Activated B cell treated with CpG ODN at 0.5 μM for 24 hours (primary cell): ENCODE measurements at places on chromosomes 12 and 14. TPM values are rescaled to one million over a fixed set of nuclear protein-coding genes. Genes with fewer than 3 reads are reported as not detected.
A peak's percentile ranks its signal among the peaks of the same experiment; 100 is the strongest.

DNA sequence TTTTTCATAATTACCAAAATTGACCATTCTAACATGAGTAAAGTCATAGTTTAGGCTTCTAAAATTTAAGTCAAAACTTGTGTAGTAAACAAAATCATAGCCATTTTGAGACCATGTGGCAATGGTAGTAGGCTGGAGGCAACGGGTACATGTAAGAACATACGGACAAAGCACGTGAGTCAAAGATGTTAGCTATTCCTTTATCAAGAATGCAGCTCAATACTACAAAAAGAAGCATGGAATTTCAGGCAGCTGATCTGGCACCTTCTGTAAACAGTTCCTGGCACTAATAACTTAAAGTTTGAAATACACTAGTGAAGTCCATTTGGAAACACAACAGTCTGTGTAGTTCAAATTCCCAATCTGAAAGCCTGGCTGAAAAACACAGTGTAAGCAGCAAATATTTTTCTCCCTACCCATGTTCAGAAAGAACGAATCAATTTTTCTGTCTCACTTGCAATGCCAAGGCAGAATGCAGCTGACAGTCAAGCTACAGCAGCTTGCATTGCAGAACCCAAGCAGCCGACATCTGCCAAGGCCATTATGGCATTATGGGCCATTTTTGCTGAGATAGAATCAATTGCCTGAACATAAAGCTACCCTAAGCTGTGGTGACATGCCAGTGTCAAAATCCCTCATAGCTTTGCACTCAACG is 29.3 kb downstream of the MYF5 start:
- H3K4me3 ChIP-seq, result no peak overlapping the region
- DNase-seq, result no peak
- no peak overlapping the region for H3K27ac ChIP-seq

RND1 gene
- 4.9 and 5.9 TPM in 2 replicates for total RNA-seq

C12orf50 gene
- 0.07 and 0.12 TPM in 2 replicates for total RNA-seq

DNA sequence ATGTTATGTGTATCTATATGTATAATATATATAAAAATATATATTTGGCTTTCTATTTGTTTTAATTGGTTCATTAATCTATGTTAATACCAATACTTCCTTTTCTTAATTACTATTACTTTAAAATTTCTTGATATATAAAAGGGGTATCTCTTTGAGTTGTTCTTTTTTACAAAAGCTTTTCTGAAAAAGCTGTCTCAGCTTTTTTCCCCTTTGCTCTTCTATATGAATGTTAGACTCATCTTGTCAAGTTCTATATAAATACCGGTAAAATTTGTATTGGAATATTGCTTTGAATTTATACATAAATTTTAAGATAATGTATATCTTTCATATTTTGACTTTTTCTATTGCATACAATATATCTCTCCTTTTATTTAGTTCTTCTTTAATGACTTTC is 139.8 kb upstream of the FOXG1 start:
- H3K36me3 ChIP-seq, result no peaks in the 10 kb centered on the region
- H3K27ac ChIP-seq, result no peak overlapping the region
- no peaks in the 10 kb centered on the region for H3K4me1 ChIP-seq
- H3K27me3 ChIP-seq, result no peaks in the 10 kb centered on the region

- peak overlapping the region; percentile 94 for H3K4me3 ChIP-seq
- H3K4me1 ChIP-seq, result peaks cover 13% of the 10 kb centered on the region
- H3K27ac ChIP-seq, result peak overlapping the region; percentile 68
- DNase-seq, result no peak
These were observed 996 bp downstream of the SSPN start for GRCh38 chr12:26196421-26196716.

- H3K36me3 ChIP-seq, result no peaks in the 10 kb centered on the region
- no peak overlapping the region for H3K27ac ChIP-seq
- no peaks in the 10 kb centered on the region for H3K4me1 ChIP-seq
- DNase-seq, result no peak
- peaks cover 2% of the 10 kb centered on the region for H3K27me3 ChIP-seq
- no peak overlapping the region for H3K4me3 ChIP-seq
These were observed 477.1 kb upstream of the CCDC196 start for GRCh38 chr14:66009089-66009488.

OASL gene
- 0.86 and 1.4 TPM in 2 replicates for total RNA-seq

TSPAN19 gene
- not detected in 2 replicates for total RNA-seq

- H3K27me3 ChIP-seq, result no peaks in the 10 kb centered on the region
- H3K27ac ChIP-seq, result no peak overlapping the region
- no peaks in the 10 kb centered on the region for H3K4me1 ChIP-seq
- no peaks in the 10 kb centered on the region for H3K36me3 ChIP-seq
These were observed 1022.5 kb downstream of the BCL11B start for GRCh38 chr14:98249476-98249875.

TMEM132C gene
- not detected in 2 replicates for total RNA-seq

DNA sequence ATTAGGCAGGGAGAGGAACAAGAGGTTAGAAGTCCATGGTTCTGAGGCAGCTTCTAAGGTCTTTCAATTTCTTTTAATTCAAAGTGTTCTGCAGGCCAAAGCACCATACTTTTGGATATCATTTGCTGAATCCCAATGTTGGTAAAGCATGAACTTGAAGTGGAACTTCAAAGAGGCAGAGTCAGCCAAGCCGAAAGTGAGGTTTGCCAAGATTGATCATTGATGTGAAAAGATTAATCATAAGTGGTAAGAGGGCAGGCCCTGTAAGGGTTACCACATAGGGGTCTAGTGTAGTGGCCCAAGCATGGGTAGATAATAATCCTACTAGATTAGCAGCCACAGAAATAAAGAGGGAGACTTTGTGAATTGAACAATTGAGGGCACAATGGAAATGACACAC is 191.7 kb upstream of the DIO2 start:
- no peaks in the 10 kb centered on the region for H3K27me3 ChIP-seq
- no peak overlapping the region for H3K27ac ChIP-seq
- no peaks in the 10 kb centered on the region for H3K36me3 ChIP-seq
- H3K4me1 ChIP-seq, result no peaks in the 10 kb centered on the region

KRT6C gene
- total RNA-seq, result not detected in 2 replicates

DNA sequence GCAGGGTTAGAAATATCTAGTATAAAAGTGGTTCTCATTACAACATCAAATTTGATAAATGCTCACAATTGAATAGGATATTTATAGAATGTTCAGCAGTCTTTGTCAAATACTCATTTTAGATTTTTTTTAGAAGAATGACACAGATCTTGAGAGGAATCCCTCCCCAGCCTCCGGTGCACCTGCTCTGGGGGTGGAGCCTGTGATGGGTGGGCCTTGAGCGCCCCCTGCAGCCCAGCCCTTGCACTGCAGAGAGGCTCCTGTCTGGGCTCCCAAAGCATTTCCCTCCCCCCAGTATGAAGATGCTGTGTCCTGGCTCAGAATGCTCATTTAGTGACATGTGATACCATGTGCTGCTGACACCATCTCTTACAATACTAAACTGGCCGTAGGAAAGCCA is 792.3 kb downstream of the TMEM121 start:
- peaks cover 1% of the 10 kb centered on the region for H3K4me1 ChIP-seq
- no peaks in the 10 kb centered on the region for H3K36me3 ChIP-seq
- DNase-seq, result peak; percentile 29

DNA sequence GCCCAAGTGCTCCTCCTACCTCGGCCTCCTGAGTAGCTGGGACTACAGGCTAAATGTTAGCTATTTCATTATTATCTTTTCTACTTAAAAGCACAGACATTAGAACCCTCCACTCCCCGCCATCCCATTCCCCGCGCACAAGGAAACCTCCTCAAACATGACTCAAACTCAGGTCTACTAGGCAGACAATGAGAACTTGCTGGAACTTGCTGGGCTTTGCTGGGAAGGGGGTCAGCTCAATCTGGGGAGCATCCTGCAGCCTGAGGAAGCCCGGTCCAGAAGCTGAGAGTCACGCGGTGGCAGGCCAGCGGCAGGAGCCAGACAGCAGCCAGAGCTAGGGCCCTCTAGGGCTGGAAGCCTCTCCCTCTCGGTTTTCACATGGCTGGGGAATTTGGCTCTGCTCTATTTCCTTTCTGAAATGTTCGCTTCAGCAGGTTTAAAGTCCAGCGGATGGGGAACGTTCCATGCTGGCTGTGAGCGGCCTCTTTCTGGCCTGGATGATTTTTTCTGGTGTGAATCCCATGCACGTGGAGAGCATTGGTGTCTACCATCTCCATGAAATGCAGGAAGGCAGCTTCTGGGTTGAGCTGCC is 68.5 kb downstream of the SLC6A12 start:
- DNase-seq, result no peak
- H3K4me1 ChIP-seq, result peaks cover 6% of the 10 kb centered on the region
- H3K27me3 ChIP-seq, result peaks cover 16% of the 10 kb centered on the region
- no peaks in the 10 kb centered on the region for H3K36me3 ChIP-seq
- no peak overlapping the region for H3K4me3 ChIP-seq
- no peak overlapping the region for H3K27ac ChIP-seq

LTB4R gene
- 8.2 and 8.6 TPM in 2 replicates for total RNA-seq

DNA sequence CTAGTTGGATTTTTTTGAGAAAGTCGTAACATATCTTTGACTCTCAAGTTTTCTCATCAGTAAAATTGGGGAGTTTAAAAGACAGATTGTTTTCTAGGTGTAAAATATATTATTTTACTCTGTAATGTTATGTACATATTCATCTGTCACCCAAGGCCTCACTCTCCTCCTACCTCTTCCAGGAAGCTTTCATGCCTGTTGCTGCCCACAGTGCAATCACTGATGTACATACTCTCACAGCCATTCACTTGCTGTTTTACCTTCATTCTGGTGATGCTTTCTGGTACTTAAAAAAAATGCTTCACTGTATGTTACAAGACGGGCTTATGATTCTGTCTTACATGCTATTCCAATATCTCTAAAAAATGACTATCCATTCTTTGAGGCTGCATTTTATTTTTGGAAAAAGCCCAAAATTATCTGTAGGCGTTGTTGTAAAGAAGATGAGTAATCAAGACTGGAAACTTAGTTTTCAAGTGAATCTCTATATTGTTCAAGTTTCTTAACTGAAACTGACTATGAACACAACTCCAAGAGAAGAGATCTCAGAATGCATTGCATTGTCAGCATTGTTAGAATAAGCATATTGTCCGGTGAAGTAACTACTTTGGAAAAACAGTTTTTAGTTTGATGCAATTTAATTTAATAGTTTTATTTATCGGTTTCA is 82.5 kb downstream of the LMO3 start:
- H3K36me3 ChIP-seq, result no peaks in the 10 kb centered on the region
- no peak overlapping the region for H3K4me3 ChIP-seq
- no peak for DNase-seq
- no peaks in the 10 kb centered on the region for H3K4me1 ChIP-seq
- no peak overlapping the region for H3K27ac ChIP-seq
- no peaks in the 10 kb centered on the region for H3K27me3 ChIP-seq

- H3K4me3 ChIP-seq, result peak overlapping the region; percentile 80
- DNase-seq, result no peak
- peak overlapping the region; percentile 80 for H3K27ac ChIP-seq
These were observed 1.1 kb upstream of the CKAP4 start for GRCh38 chr12:106248846-106249371.

LTB4R2 gene
- total RNA-seq, result 7.7 and 9.1 TPM in 2 replicates

ADAM21 gene
- total RNA-seq, result 0.11 and 0.12 TPM in 2 replicates

- H3K4me3 ChIP-seq, result peak overlapping the region; percentile 50
- peak overlapping the region; percentile 78 for H3K27ac ChIP-seq
- no peak for DNase-seq
- no peaks in the 10 kb centered on the region for H3K27me3 ChIP-seq
These were observed 124.9 kb downstream of the BCAT1 start for GRCh38 chr12:24823808-24824515.

DNA sequence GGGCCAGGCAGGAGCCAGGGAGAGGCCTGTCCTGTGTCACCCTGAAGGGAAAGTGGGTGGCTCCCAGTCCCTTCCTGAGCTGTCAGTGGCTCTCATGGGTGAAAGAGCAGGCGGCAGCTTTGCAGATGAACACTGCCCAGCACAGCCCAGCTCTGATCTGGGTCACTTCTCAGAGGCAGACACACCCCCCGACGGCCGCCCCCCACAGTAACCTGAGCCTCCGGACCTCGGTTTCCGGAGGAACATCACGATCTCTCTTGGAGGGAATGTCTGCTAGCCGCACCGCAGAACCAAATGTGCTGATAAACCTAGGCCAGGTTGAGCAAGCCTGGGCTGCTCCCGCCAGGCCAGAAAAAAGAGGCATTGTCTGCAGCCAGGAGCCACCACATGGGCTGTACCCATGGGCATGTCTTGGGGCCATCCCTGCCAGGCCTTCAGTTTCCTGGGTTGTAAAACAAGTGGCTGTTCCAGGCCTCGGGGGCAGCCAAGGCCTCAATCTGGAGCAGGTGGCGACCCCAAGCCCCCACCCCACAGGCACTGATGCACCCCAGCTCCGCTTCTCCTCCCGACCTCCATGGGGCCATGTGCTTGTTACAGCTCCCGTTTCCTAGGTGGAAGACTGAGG is 57.6 kb downstream of the NCOR2 start:
- H3K36me3 ChIP-seq, result peaks cover 2% of the 10 kb centered on the region
- H3K27ac ChIP-seq, result no peak overlapping the region
- no peaks in the 10 kb centered on the region for H3K27me3 ChIP-seq
- H3K4me1 ChIP-seq, result peaks cover 43% of the 10 kb centered on the region
- no peak for DNase-seq

IFI27L1 gene
- 9.2 and 11.4 TPM in 2 replicates for total RNA-seq

GRCh38 chr14:31556191-31556590 is 5.0 kb upstream of the NUBPL start:
- H3K27me3 ChIP-seq, result peaks cover 15% of the 10 kb centered on the region
- no peak for DNase-seq
- H3K4me1 ChIP-seq, result peaks cover 11% of the 10 kb centered on the region
- H3K27ac ChIP-seq, result no peak overlapping the region
- no peak overlapping the region for H3K4me3 ChIP-seq
- H3K36me3 ChIP-seq, result peaks cover 2% of the 10 kb centered on the region

ADAMTS20 gene
- total RNA-seq, result not detected in 2 replicates

DNA sequence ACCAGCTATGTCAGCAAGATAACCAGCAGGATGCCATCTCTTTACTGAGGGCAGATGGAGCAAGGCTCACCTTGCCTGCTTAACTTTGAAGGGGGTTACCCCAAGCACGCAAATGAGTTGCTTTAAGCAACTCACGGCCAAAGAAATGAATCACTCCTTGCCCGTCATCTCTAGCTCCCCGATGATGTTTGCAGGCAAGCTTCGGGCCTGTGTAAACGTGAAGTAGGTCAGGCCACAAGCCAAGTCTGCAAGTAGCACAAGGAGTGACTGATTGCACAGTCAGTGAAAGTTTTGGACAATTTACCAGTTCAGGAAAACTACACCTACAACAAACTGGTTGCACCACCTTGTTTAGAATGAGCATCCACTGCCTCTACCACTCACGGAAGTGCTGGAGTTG is 699.7 kb upstream of the TBX3 start:
- DNase-seq, result no peak
- no peaks in the 10 kb centered on the region for H3K36me3 ChIP-seq
- no peak overlapping the region for H3K27ac ChIP-seq
- no peaks in the 10 kb centered on the region for H3K4me1 ChIP-seq
- no peak overlapping the region for H3K4me3 ChIP-seq
